ENCODE measurements at places on chromosomes 4 and X.

GRCh38 chr4:55385201-55385649, 10.5 kb upstream of the TMEM165 start:
- no peak for DNase-seq

- no peak for DNase-seq
These were observed 80.8 kb downstream of the ANKRD50 start for GRCh38 chr4:124631760-124632159.

DNA sequence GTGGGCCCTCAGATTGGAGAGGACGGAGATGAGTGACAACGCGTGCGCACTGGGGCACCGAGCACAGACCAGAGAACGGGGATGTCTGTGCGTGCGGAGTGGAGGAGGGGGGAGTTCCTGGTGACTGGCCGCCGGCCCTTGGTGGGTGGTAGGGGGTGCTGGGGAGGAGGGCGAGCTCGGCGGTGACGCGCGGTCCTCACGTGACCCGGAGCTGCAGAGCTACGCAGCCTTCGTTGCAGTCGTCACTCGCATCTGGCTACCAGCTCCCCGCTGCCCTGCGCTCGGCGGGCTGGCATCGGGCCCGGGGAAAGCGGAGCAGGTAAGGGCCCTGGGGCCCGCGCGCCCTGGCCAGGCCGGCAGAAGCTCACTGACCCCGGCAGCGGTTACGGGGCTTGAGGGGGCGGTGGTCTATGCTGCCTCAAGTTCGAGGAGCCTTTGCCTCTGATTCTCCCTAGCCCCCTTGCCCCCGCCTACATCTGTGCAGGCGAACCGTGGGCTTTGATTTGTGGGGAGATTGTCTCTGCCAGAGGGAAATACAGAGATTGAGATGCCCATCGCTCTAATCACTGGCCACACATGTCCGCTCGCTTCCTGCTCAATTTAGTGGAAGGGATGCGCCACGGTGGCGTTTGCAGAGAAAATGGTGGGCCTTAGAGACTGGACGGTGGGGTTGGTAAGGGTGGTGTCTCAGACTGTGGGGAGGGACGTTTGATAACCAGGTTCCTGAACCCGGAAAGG, at the start of gene ARMCX4:
ARMCX4 (plus strand) TSS at position 245 of the 738 bp plus-strand sequence. CDS start 3,134 bp downstream, outside the sequence.
- no peak for DNase-seq

- DNase-seq = no peak
These were observed at the start of gene CLNK for GRCh38 chr4:10684631-10685030. CLNK (minus strand) TSS chr4:10684768; CDS start chr4:10667869, 16,899 bp downstream.

DNA sequence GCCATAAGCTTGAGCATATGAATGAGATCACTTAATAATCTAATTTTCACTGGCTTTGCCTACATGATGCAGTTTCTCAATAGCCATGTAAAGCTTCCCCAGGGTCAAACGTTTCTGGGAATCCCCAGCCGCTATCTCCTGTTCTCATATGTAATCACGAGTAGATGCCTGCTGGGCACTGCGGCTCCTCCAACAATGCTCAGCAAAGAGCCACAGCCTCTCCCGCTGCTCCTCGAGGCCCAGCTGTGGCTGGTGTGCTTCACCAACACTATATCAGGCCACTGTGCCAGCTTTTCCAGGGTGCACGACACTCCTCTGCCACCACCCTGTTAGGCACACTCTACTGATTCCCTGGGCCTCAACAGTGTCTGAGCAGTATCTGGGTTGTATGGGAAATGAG, 78.3 kb upstream of the RASGEF1B start:
- no peak for DNase-seq

Data from spleen (tissue), 13 donors.